Effector memory CD4-positive, alpha-beta T cell (primary cell): ENCODE measurements at places on chromosomes 11 and 22.
A peak's percentile ranks its signal among the peaks of the same experiment; 100 is the strongest.

DNA sequence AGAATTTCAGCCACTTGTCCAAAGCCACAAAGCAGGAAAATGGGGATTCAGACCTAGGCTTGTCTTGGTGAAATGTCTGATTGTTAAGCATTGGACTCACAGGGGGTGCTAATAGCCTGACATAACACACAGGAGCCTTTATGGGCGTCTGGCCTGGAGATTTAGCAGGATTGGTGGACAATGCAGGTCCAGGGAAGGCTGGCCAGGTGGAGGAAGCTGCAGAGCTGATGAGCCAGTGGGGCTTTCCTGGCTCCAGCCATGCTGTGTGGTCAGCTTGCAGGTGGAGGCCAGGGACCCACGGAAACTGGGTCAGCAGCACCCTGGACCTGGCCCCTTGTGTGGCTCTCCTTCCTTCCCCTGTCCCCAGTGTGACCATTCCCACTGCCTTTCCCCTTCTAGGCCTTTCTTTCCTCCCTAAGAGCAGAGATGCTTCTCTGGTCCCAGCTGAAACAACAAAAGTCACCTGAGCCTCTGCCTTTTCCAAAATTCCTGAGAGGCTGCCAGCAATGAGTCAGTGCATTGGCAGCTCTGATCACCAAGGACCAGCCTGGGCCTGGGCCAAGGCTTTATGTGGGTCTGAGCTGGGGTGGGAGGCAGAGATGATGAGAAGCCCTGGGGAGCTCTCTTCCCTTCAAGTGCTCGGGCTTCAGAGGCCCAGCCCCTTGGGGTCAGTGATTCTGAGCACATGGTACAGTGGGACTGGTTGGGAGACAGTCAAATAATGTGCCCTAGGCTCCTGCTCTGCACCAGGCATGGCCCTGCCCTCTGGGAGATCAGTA lies 85.2 kb downstream of the CCDC81 start:
- no peak for DNase-seq

- no peak for DNase-seq
These were observed 972 bp upstream of the TSSC4 start for GRCh38 chr11:2399488-2400068.

DNA sequence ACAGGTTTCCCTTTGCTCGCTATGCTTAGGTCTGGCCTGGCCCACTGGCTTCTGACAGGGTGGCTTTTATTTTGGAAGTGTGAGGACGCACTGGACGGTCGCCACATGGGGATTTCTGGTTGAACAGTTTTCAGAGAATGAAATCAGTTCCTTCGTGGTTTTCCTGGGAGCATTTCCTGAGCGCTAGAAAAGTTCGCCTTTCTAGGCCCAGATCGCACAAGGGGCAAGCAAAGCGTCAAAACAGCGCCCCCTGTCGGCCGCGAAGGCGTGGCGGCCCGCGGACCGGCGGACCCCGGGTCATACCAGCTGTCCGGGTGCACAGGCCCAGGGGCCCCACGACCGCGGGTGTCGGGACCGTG lies 12.7 kb upstream of the CYP2R1 start:
- peak; percentile 63 for DNase-seq

DNA sequence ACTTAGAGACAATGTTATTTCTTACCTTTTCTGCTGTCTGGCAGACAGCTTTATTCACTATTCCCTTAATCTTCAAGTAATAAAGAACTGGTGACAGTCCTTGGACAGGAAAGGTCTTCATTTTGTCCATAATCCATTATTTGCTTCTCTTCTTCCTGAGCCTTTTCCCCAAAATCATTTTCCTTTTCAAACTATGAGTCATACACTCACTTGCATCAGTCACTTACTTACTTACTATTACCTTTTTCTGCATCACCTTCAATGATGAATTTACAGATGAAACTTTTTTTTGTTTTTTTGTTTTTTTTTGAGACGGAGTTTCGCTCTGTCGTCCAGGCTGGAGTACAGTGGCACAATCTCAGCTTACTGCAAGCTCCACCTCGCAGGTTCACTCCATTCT lies 9.5 kb downstream of the METTL15 start:
- DNase-seq: no peak

DNA sequence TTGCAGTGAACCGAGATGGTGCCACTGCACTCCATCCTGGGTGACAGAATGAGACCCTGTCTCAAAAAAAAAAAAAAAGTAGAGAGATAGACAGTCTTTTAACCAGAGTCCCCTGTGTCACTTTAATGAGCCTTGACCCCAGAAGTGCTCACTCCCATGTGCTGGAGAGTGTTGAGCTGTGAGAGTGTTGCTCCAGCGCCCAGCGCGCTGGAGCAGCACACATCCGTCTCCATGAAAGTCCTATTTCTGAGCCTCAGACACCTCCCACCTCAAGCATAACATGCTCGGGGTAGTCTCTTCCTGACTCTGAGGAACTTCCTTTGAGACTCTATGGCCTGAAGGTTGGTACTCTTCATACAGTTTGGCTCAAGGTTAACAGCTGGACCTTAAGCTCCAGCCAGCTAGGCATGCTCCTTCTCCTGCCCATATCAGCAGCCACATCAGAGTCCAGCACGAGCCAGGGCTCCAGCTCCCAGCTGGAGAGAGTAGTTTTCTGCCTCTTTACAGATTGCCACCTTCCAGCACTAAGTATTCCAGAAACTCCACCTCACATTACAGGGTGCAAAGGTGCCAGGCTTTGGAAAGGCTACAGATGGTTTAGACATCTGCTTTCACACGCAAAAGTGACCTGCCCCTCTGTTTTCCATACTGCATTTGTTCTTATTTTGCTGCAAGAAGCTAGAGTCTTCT lies 29.4 kb upstream of the UBASH3B start:
- DNase-seq: no peak

GRCh38 chr11:32099516-32099915 lies 8.6 kb downstream of the RCN1 start:
- no peak for DNase-seq

GRCh38 chr11:10497371-10498021 lies 42.4 kb downstream of the AMPD3 start:
- DNase-seq: no peak

GRCh38 chr11:32527261-32528175 lies 56.1 kb upstream of the EIF3M start:
- no peak for DNase-seq

GRCh38 chr11:130534551-130534950 lies 86.1 kb downstream of the ADAMTS15 start:
- DNase-seq: no peak

- no peak for DNase-seq
These were observed 260.8 kb upstream of the POU2AF2 start for GRCh38 chr11:110984693-110985092.

GRCh38 chr22:20946080-20946986 lies 20.7 kb upstream of the AIFM3 start:
- no peak for DNase-seq

- DNase-seq: no peak
These were observed 39.4 kb upstream of the DDI1 start for GRCh38 chr11:103997082-103997481.

DNA sequence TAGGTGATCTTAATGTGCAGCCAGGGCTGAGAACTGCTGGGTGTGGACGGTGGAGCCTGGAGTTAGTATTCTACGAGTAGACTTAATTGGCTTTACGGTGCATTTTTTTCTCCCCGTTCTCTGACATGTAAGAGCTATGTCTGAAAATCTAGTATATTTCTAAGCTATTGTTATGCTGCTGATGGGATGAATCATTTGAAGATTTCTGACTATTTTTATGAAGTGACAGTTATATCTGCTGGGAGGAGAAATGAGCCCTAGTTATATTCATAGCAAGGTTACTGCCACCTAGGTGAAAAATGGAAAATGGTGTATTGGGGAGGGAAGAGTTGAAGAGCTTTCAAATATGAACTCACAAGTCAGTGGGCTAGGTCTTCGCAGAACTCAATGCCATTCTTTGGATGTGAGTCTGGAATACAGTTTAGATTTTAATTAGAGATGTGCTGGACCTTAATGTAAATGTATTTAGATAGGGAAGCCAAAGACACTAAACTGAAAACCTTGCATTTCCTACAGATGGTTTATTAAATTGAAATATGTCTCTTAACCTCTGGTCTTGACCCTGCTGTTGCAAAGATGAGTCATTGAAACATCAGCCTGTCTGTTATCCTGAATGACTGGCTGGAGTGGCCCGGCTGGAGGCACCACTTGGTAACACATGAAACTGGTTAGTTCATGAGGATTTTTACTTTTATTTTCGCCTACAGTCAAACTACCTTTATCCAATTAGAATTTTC lies 293.7 kb downstream of the DDX10 start:
- no peak for DNase-seq

DNA sequence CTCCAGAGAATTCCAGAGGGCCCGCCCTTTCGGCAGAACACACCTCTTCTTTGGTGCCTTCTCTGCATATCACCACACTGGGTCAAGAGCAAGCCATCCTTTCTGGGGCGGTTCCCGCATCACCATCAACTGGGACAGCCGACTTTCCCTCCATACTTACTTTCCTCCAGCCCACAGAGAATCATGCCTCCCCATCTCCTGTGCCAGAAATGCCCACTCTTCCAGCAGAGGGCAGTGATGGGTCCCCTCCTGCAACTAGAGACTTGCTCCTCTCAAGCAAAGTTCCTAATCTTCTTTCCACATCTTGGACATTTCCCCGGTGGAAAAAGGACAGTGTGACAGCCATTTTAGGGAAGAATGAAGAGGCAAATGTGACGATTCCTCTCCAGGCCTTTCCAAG lies 157.7 kb downstream of the C11orf91 start:
- DNase-seq: no peak

GRCh38 chr11:14974515-14975251 lies 2.5 kb upstream of the CALCA start:
- DNase-seq: peak; percentile 16

GRCh38 chr11:95996621-95997235 lies 72.8 kb upstream of the MTMR2 start:
- DNase-seq: no peak

DNA sequence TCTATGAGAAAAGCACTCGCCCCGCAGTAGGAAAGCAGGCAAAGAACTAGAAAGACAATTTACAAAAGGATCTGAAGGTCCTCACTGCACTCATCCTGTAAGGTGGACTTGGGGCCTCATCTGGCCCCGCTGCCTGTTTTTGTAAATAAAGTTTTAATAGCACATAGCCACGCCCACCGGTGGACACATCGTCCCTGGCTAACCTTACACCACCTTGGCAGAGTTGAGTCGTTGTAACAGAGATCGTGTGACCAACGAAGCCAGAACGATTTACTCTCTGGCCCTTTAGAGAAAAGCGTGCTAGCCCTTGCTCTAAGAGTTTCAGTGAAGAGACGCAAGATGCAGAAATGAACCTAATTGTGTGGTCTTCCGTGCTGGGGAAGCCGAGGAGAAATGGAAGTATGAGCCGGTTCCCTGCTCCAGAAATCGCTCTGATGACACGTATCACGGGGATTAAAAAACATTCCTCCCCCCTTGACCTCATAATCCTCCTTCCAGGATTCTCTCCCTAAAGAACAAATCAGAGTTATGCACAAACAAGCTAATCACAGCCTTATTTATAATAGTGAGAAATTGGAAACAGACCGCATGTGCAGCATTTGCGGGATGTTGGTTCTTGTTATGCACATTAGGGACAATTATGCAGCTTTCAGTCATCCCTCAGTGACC lies 80.1 kb downstream of the CDKN1C start:
- no peak for DNase-seq

DNA sequence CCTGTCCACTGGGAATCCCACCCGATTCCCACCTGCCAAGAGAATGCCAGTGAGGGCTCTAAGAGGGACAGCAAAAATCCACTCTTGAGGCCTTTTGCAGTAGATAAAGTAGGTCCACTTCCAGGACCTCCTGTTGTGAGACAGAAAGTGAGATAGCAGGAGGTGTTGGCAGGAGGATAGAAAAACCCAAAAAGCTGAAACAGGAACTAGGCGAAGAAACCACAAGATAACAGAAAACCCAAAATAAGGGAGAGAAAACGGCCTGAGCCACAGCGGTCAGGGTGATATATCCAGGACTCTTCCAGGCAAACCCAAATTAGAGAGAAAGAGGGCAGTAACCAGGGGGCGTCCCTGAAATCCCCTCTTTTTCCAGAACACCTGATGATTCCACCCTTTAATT lies 79.7 kb upstream of the LINC01488 start:
- DNase-seq: no peak

DNA sequence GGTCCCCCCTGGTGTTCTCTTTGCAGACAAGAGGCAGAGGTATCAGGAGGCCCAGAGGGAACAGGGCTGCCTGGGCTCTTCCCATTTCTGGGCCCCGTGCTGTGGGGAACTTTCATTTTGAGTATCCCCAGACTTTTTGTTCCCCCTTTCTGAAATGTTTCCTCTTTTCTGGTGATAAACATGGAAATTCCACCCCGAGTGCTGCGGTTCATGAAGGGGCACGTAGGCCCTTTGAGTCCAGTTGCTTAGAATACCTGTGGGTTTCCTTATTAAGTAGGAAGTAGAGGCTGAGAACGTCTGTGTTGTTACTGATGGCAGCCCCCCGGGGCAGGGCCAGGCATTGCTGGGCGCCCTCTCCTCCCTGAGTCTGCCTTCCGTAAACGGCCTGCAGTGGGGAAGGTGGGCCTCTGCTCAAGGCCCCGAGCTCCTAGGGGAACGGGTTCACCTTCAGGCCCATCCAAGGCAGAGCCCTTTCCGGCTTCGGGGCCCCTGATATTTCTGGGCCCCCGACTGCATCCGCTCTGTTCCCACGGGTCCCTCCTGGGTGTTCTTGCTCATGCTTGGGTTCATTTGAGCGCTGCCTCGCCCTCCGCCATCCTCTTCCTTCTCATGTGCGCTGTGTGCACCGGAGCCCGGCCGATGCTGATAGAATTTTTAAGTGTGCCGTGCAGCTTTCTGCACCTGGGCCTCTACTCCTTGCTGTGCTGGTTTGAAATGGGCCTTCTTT lies 12.0 kb downstream of the TBC1D22A start:
- no peak for DNase-seq

DNA sequence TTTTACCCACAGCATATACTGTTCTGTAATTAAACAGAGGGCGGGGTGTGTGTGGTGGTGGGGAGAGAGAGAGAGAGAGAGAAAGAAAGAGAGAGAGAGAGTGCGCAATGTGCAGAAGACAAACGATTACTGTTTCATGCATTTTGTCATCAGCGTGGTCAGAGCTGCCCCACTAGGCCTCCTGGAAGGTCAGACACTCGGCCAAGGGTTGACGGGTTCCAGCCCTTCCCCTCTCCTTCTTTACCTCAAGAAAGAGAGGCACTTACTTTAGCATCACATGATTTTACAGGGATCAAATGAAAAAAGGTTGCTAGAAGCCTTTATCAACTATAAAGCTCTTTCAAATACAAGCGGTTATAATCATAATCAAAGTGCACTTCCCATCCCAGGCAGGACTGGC lies 269.2 kb upstream of the SORL1-AS1 start:
- no peak for DNase-seq
